Mucosa of descending colon (tissue), 3 donors: ENCODE measurements at places on chromosomes 6 and 20. TPM values are rescaled to one million over a fixed set of nuclear protein-coding genes. Genes with fewer than 3 reads are reported as not detected.

Gene TCF21
- 14.3 TPM for total RNA-seq

Gene TCP11
- total RNA-seq: not detected

Gene VTA1
- 38.9 TPM for total RNA-seq

- DNase-seq: no peak
Measured at GRCh38 chr20:20134941-20135575, 82.7 kb downstream of the CFAP61 start.

DNA sequence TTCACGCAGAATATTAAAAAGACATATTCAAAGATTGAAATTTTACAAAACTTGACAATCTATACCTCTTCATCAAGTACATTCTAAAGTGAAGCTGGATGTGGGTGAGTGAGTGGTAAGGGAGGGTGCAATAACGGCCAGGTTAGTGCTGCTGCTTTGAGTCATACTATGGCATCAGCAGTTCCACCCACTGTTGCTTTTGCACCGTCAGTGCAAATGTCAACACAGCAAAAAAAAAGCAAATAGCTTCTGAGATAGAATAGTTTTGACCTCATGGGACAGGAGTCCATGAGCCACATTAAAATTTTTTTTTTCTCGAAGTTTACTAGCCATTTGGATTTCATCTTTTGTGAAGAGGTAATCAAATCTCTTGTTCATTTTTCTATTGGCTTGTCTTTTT is 31.8 kb downstream of the PSMF1 start:
- DNase-seq: no peak

- no peak for DNase-seq
Measured at GRCh38 chr20:23146857-23147637, 60.9 kb upstream of the CD93 start.

DNA sequence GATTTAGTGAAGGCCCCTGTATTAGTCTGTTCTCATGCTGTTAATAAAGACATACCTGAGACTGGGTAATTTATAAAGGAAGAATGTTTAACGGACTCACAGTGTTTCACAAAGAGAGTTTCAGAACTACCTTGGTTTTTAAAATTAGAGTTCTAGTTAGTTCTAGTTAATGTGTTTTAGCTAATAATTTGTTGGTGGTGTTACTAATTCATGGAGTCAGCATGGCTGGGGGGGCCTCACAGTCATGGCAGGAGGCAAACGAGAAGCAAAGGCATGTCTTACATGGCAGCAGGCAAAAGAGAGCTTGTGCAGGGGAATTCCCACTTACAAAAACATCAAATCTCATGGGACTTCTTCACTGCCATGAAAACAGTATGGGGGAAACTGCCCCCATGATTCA is 12.0 kb upstream of the SLC17A3 start:
- no peak for DNase-seq

- no peak for DNase-seq
Measured at GRCh38 chr20:63785691-63786131, 45.4 kb downstream of the ZBTB46 start.

DNA sequence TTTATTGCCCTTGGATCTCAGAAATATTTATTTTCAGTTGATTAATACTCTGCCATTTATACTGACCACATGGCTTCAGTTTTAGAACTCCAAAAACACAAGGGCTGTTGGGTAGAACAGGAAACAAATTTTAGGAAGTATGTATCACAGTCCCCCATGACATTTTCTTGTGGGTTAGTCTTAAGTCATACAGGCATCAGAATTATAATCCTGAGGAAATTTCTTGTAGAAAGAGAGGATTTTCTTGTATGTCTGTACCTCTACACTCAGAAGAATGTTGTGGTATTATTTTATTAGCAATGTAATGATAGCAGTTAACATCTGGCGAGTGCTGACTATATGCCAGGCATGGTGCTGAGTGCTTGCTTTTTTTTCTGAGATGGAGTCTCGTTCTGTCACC is 302.9 kb downstream of the CLIC5 start:
- DNase-seq: no peak
